Hematopoietic multipotent progenitor cell (in vitro differentiated cells): ENCODE measurements at places on chromosomes 11 and 22. TPM values are rescaled to one million over a fixed set of nuclear protein-coding genes. Genes with fewer than 3 reads are reported as not detected.

DNA sequence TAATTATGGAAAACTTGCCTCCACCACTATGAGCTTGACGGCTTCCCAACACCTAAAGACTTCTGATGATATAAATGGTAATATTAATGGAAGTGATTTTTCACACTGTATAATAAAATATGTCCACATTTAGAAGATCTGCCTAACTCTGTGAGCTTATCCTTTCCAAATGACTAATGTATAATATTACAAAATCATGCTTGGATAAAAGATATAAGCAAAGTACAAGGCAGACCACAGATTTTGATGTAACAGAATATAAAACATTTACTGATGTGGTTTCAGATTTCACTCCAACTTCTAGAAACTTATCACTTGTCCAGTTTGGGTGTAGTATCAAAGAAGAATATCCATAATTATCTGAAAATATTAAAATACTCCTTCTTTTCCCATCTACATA lies 36.9 kb downstream of the GALNT18 start:
- DNase-seq = no peak

- DNase-seq = no peak
Observed at GRCh38 chr22:27580311-27580897, 221.2 kb downstream of the MN1 start.

DNA sequence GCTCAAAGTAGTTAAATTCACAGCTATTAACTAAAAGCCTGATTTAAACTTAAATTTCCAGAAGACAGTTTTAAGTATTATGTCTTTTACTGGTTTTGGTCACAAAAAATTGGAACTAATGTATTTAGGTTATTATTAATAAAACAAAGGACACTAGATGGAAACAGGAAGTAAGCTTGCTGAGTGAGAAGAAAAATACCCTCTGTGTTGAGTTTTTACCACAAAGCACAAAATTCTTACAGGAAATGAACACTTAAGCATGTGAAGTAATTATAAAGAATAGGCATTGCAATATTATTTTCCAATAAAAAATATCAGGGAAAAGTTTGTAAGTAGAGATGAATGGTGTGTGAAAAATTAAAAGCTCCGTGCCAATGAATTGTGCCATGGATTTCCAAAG lies 46.3 kb downstream of the PIK3C2A start:
- no peak for DNase-seq

SPON1 gene
- 10.0 TPM for total RNA-seq

OR5P2 gene
- total RNA-seq = not detected
